ENCODE measurements at places on chromosomes 5 and 9.

DNA sequence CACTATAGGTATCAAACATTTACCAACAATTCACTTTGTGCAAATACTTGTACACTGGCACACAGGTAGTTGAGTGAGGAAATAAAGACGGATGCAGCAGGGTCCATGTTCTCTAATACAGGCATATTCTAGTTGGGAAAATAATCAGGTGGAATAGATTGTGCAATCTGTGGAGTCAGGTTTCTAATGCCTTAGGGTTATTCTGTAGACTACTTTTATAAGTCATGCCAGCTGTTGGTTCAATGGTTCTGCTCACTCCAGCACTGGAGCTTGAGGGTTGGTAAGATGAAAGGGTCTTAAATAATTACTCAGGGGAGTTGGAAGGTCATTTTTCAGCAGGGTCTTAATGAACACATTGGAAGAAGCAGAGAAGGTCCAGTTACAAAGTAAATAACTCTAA is 690.3 kb upstream of the DMAC1 start:
- no peak overlapping the region for H3K27ac ChIP-seq
- H3K36me3 ChIP-seq: no peaks in the 10 kb centered on the region
- no peaks in the 10 kb centered on the region for H3K27me3 ChIP-seq

- H3K36me3 ChIP-seq: no peaks in the 10 kb centered on the region
- DNase-seq: no peak
- no peaks in the 10 kb centered on the region for H3K4me1 ChIP-seq
Measured at GRCh38 chr5:85388770-85389169, 1004.1 kb upstream of the EDIL3 start.

- H3K27ac ChIP-seq: no peak overlapping the region
- H3K36me3 ChIP-seq: peaks cover 4% of the 10 kb centered on the region
- H3K4me1 ChIP-seq: peaks cover 8% of the 10 kb centered on the region
Measured at GRCh38 chr5:147752033-147752432, 30.5 kb downstream of the JAKMIP2 start.

GRCh38 chr5:178202541-178202940 is 1.8 kb upstream of the HNRNPAB start:
- no peak for DNase-seq
- no peak overlapping the region for H3K27ac ChIP-seq
- H3K4me3 ChIP-seq: peak overlapping the region; percentile 55
- H3K4me1 ChIP-seq: peaks cover 23% of the 10 kb centered on the region
- no peaks in the 10 kb centered on the region for H3K27me3 ChIP-seq

DNA sequence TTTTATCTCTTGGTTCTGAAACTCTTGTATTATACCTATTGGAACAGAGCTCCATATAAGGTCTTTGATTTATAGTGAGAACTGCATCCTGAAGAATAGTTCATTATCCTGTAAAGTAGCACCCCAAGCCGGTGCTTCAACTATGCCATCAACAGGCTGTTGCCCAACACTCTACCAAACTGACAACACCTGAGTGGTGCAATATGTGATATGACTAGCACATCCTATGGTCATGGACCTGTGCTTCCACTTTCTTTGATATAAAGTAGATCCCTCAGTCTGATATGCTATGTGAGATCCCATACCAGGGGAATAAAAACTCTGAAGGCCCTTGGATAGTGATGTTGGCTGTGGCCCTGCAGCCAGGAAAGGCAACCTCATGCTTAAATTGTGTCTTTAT is 15.8 kb downstream of the CSF2 start:
- no peaks in the 10 kb centered on the region for H3K36me3 ChIP-seq
- no peak for DNase-seq
- no peak overlapping the region for H3K27ac ChIP-seq
- no peak overlapping the region for H3K4me3 ChIP-seq
- peaks cover 31% of the 10 kb centered on the region for H3K4me1 ChIP-seq
- H3K27me3 ChIP-seq: no peaks in the 10 kb centered on the region

DNA sequence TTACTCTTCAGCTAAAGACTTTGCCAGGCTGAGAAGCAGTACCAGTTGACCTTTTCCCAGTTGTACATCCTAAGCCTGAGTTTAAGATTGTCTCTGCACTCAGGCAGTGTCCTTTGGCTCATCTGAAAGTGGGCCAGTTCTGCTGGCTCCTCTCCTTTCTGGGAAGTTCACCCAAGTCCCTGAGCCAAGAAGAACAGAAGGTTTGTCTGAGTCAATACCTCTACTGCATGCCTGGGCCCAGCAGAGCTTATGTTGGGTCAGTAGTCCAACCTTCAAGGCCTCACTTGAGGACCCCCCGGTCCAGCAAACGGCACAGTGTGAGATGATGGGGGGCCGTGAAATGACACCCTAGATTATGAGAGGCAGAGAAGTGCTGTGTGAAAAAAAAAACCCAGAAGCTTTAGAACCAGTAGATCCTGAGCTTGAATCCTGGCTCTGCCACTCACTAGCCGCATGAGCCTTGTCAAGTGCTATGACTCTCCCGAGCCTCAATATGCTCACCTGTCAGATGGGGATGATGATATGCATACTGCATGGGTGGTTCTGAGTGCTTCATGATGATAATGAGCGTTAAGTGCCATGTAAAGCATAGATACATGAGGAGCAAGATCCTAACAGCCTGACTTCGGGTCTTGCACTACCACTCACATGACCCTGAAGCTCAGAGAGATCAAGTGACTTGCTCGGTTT is 156.0 kb downstream of the MACROH2A1 start:
- no peaks in the 10 kb centered on the region for H3K4me1 ChIP-seq

- H3K4me3 ChIP-seq: no peak overlapping the region
- no peak overlapping the region for H3K27ac ChIP-seq
- H3K4me1 ChIP-seq: no peaks in the 10 kb centered on the region
- DNase-seq: no peak
Measured at GRCh38 chr9:98860871-98861293, 53.4 kb downstream of the GALNT12 start.

- H3K36me3 ChIP-seq: no peaks in the 10 kb centered on the region
- no peak for DNase-seq
- H3K27me3 ChIP-seq: no peaks in the 10 kb centered on the region
- no peak overlapping the region for H3K27ac ChIP-seq
Measured at GRCh38 chr5:39360471-39361111, 3.7 kb downstream of the C9 start.

DNA sequence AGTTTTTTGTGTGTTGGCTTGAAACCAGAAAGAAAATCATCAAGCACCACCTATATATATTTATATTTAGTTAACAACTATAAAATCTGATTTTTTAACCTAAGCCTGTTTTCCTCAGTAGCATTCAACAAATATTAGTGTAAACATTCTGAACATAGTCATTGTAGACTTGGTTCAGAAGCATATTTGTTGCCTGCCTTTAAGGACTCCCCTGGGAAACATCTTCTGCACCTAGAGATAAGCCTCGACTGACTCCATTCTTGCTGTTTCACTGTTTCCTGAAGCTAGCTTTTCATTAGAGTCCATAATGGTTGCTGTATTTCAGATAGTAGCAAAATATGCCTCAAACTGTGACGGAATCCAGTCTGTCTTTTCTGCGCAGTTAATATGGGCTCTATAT is 123.5 kb downstream of the TRIO start:
- no peak overlapping the region for H3K27ac ChIP-seq
- DNase-seq: no peak
- peaks cover 5% of the 10 kb centered on the region for H3K36me3 ChIP-seq
- no peak overlapping the region for H3K4me3 ChIP-seq

DNA sequence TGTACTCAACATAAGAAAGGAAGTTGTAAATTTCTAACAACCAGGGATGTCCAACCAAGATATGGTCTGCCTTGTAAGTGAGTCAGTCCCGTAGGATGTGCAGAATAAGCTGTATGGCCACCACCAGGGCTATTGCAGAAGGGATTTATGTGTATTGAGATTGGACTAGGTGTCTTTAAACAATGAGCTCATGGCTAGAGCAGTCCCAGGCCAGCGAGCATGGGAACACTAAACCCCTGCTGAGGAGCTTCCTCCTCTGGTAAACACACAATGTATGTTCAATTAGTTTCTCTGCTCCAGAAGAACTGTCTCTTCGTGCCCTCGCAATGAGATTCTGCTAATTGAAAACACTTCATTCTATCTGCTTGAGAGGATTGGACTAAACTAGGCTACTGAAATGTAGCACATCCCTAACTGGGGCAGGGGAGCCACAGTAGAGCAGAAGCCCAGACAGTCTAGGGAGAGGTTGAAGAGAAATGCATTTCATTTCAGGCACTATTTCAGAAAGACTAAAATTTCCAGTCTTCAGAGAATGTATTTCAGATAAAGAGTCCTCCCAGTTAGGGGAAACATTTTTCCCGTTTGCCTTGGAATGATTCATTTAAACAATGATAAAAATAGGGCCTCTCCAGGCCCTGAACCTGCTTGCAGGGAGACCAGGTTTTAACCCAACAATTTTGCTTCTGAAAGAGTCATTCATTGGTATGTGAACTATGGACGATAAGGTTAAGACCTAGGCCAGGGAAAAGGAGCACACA is 154.7 kb downstream of the FAM114A2 start:
- H3K4me3 ChIP-seq: no peak overlapping the region
- no peaks in the 10 kb centered on the region for H3K36me3 ChIP-seq
- peaks cover 9% of the 10 kb centered on the region for H3K27me3 ChIP-seq
- no peak overlapping the region for H3K27ac ChIP-seq

DNA sequence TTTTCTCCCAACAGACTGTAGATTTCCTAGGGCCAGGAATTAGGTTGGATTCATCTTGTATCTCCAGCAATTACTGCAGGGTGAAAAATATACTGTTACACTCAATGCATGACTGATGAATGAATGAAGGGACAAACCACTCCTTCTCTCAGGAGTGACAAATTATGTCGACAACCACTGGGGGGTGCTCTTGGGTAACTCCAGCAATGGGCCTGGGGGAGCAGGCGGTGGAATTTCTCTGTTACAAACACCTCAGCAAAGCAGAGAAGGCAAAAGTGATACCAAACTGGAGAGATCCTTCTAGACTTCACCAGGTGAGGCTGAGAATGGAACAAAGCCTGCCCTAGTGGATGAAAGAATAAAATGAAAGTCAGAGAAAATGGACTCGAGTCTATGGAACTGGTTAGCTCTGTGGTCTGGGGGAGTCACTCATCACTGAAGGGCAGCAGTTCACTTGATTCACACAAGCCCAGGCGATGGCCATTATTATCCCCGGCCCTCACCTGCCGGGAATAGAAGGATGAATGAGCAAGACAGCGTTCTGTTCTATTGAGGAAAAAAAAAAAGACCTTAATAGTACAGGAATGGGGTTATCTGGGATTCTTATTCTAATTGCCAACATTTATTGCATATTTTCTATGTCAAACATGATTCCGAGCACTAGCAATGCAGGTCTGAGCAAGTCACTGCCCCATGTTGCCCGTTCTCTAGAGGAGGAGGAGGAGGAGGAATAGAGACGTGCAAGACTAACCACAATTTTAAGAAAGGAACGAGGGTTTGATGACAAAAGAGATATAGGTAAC is 341.1 kb downstream of the ASTN2 start:
- H3K27me3 ChIP-seq: no peaks in the 10 kb centered on the region
- no peak for DNase-seq
- no peaks in the 10 kb centered on the region for H3K36me3 ChIP-seq
- H3K4me1 ChIP-seq: no peaks in the 10 kb centered on the region

DNA sequence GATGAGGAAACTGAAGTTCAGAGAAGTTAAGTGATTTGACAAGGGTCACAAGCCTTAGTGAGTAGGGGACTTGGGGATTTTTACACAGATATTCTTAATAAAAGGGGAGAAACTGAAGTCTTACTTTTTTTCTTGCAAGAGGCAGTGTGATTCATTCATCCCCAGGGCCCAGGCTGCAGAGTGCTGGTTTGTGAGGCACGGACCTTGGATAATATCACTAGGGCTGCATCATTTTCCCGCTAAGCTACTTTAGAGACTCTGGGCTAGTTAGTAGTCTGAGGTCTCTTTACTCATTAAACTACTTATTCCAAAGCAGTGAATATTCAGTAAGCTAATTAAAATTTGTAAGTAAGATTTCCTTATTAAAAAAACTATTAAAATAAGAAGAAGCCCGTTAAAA is 195.0 kb downstream of the PBX3 start:
- no peak for DNase-seq
- H3K4me3 ChIP-seq: no peak overlapping the region
- H3K4me1 ChIP-seq: no peaks in the 10 kb centered on the region
- H3K36me3 ChIP-seq: no peaks in the 10 kb centered on the region
- no peaks in the 10 kb centered on the region for H3K27me3 ChIP-seq
- H3K27ac ChIP-seq: no peak overlapping the region

DNA sequence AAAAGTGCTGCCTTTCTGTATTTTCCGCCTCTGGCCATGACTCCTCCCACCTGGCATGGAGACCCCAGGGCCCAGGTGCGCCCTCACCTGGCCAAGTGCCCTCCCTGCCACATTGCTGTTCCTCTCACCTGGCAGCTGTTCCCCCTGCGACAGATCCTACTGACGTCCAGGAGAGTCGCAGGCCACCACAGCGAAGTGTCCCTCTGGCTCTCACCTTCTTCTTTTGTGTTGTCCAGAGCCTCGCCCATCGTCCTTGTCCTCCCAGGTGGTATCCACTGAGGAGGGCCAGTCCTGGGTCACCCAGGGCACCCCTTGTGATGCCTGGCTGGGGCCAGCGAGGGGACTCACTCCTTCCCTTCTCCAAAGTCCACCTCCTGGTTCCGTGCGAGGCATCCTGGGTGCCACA is 2.6 kb downstream of the NKD2 start:
- no peak overlapping the region for H3K27ac ChIP-seq
- DNase-seq: no peak
- H3K36me3 ChIP-seq: peaks cover 4% of the 10 kb centered on the region
- peaks cover 2% of the 10 kb centered on the region for H3K4me1 ChIP-seq
- peaks cover 61% of the 10 kb centered on the region for H3K27me3 ChIP-seq
- no peak overlapping the region for H3K4me3 ChIP-seq

DNA sequence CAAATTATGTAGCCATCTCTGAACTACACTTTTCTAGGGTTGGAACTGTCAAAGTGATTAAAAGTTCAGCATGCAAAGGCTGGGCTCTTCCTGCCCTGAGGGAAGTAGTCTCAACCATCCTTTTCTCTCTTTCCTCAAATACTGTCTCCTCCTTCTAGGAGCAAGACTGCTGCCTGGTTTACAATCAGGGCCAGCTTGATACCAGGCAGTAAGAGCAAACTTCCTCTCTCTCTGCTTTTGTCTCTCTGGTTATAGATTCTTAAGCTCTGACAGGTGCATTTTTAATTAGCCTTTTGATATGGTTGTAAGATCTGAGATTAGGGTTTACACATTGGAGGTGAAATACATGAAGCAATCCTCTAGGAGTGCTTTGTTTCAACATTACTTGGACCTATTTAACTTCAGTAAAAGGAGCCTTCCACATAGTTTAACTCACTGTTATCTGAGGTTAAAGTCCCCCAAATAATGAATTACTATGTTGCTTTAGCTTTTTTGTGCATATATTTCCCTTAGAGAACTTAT is 436.1 kb downstream of the SPATA31D1 start:
- no peaks in the 10 kb centered on the region for H3K36me3 ChIP-seq
- no peaks in the 10 kb centered on the region for H3K27me3 ChIP-seq
- H3K27ac ChIP-seq: no peak overlapping the region
- no peaks in the 10 kb centered on the region for H3K4me1 ChIP-seq

DNA sequence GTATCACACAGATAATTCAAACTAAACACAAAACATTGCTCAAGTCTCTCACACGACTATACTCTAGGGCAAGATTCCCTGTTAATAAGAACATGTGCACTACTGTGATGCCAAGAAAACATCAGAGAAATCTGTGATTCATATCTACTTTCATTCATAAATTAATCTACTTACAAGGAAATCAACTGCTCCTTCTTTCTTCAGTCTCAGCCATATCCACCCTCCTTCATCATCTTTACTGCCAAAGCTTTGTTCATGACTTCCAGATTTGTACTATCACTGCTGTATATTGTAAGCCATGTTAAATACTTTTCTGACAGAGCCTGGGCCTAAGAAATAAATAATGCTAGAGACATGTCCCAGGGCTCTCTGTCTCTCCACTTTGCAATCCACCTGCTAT is 35.1 kb downstream of the CTNNAL1 start:
- H3K27me3 ChIP-seq: no peaks in the 10 kb centered on the region
- H3K4me1 ChIP-seq: no peaks in the 10 kb centered on the region
- H3K36me3 ChIP-seq: no peaks in the 10 kb centered on the region
- no peak for DNase-seq
- H3K27ac ChIP-seq: no peak overlapping the region
- H3K4me3 ChIP-seq: no peak overlapping the region
